Astrocyte of the hippocampus (primary cell): ENCODE measurements at places on chromosomes 12 and 14.
A peak's percentile ranks its signal among the peaks of the same experiment; 100 is the strongest.

GRCh38 chr14:71180397-71180796 lies 273.1 kb downstream of the PCNX1 start:
- DNase-seq: no peak

- no peak for DNase-seq
Measured at GRCh38 chr12:70966046-70966445, 45.5 kb upstream of the PTPRR start.

DNA sequence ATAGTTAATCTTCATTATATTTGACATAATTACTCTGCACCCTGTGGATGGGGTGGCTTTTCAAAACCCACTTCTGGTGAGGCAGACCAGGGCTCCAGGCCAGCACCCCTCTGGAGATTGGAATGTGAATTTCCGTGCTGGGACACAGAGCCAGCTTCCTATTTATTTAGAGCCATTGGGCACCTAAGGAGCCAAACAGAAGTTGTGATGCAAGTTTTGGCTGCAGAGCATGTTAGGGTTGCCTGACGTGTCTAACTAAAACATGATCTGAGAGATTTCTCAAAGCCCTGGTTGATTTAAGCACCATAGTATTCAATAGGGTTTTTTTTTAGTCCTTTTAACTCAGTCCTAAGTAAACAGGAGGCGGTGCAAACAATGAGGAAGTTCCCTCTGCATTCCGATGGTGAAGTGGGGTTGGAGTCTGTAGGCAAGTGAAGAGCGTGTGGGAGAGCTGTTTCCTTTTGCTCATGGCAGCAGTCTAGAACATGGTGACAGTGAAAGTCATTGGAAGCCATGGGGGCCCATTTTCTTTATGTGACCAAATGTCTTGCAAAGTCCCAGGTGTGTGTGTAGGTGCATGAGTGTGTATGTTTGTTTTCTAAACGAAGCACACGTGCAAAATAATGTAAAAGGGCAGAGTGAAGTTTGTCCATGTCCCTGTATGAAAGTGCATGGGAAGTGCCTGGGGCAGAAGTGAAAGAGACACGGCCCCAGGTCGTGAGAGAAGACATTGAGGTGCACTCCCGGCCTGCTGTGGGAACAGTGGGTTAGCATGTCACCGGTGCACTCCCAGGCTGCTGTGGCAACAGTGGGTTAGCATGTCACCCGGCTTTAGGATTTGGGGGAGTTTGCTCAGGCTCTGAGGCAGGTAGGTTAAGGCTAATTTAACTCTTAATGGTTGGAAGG lies 117.7 kb downstream of the PRKCH start:
- DNase-seq: peak; percentile 89

GRCh38 chr12:130520784-130521183 lies 183.1 kb downstream of the PIWIL1 start:
- DNase-seq: no peak

GRCh38 chr12:77751939-77752338 lies 78.8 kb upstream of the NAV3 start:
- DNase-seq: peak; percentile 27

GRCh38 chr12:130879781-130880389 lies 8.0 kb downstream of the RAN start:
- DNase-seq: no peak

DNA sequence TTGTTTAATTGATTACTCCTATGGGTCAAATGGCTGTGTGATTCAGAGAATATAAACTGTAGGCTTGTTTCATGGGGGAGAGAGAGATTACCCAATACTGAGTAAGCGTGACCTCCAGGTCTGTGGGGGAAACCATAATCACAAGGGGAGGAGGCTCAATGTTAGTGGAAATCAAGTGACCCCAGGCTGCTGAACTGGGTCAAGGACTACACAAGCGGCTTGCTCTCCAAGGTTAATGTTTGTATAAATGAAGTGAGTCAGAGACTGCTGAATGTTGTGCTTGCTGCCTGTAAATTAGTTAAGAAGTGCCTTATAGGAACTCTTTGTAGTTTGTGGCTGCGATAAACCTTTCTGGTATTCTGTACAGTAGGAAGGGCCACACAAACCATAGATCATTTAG lies 479.7 kb downstream of the AACS start:
- no peak for DNase-seq

DNA sequence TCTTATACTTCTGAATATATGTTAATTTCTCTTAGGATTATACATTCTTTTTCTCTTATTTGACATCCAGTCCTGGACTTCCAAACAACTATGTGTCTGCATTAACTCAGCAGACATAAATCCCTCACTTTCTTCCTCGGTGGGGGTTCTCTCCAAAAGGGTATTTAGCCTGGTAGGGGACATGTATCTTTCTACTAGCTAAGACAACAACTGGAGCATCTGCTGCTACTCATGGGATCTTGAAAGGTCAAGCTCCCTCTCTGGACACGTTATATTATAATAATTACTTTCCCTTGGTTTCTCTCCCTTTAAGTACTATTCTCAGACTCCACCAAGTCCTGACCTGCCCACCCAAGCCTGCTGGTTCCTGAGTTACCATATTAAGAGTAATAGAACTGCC lies 983.7 kb upstream of the FLRT2 start:
- DNase-seq: no peak

DNA sequence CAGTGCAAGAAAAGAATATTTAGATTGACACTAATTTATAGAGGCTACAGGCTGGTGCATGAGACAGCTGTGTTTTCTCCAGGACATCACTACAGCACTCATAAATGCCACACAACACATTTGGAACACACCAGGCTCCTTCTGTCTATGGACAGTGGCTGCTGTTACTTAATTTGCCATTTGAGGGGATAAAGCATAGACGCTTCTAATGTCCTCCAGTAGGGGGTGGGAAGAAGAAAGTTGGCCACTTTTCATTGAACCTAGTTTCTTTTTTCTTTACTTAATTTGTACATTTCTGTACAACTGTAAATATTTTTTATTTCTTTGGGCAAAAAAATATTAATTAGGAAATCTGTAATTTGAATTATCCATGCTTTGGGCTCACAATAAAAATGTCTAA lies 12.4 kb upstream of the RTN1 start:
- DNase-seq: no peak

DNA sequence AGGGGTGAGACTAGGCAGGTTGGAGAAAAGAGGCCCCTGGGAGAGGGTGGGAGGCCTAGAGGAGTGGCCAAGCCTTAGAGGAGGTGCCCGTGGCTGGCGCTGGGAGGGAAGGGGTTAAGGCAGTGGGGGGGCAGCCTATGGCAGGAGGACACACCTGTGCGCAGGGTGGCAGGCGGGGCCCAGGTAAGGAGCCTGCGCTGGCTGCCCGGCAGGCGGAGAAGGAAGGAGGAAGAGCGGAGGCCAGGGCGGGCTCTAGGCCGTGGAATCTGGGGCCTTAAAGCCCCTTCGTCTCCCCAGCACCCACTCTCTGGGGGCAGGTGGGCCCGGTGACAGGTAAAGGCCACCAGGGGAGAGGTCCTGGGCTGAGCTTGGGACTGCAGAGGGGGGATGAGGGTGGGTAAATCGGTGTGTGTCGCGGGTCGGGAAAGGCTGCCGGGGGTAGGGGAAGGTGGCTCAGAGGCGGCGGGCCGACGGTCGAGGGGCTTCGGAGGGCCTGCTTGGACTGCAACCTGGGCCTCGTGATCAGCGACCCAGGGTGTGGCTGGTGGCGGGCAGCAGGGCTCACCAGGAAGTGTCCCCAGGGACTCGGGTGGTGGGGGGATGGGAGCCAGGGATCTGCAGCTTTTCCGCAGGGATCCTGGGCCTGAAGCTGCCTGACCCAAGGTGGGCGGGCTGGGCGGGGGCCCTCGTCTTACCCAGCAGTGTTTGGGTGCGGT lies 7.3 kb downstream of the PHB2 start:
- no peak for DNase-seq

GRCh38 chr12:124527861-124528561 lies 39.4 kb downstream of the NCOR2 start:
- DNase-seq: peak; percentile 53

DNA sequence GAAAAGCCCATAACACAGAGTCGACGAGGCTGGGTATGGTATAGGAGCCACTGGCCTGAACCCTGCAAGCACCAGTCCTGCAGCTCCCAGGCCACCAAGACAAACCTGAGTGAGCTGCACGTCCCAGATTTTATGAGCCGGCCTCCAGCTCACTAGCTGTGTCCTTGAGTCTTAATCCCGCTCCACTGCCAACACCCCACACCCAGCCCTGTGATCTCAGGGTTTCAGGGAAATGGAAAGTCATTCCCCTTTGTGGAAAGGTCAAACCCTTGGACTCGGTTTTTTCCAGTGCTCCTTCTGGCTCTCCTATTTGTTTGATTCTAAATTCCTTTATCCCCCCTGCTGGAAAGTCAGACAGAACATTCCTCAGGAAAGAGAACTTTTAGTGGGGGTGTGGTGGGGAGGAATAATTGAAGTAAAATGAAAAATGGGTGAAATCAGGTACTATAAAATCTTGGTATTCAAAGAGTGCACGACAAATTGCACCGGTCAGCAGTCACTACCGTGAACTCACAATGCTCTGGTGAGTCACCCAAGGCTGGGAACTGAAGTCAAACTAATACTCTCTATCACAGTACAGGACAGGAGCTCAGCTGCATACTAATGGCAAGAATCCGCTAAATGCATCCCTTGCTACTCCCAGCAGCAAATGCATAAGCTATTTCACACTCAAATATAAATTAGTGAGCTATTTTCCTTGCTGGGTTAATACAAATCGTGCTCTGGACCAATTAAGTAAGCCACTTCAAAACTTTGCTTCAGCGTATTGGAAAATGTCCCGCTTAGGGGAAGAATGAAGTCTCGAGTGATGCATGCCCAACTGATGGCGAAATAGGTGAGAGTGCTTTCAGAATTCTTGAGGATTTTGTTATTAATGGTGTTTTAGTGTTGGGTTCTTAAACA lies 9.0 kb downstream of the PITPNM2 start:
- peak; percentile 91 for DNase-seq

- peak; percentile 11 for DNase-seq
Measured at GRCh38 chr12:77830583-77831351, at the start of gene NAV3. Gene NAV3 (plus strand): TSS chr12:77830894. CDS start chr12:77831462, 568 bp downstream.

- DNase-seq: no peak
Measured at GRCh38 chr14:72518809-72519377, 375.0 kb downstream of the DPF3 start.

GRCh38 chr12:65612440-65612839 lies 211.8 kb upstream of the HMGA2 start:
- peak; percentile 30 for DNase-seq

GRCh38 chr14:104638190-104638589 lies 33.6 kb upstream of the TMEM179 start:
- no peak for DNase-seq

DNA sequence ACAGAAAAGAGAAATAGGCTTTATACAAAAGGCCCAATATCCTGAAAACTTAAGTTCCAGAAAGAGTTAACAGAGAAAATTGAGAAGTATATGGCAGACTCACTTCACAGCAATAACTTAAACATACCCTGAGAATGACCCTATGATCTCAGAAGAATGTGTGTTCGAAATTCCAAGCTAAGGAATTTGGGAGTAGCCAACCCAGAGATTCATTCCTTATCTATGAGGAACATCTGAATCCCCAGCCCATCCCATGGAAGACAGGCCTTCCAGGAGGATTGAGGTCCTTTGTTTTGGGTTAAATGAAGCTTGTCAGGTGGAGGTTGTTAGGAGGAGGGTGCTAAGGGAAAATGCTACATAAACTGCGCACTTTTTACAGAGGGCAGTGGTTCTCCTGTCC lies 7.5 kb upstream of the SAV1 start:
- no peak for DNase-seq

GRCh38 chr12:29223426-29223825 lies 74.3 kb downstream of the FAR2 start:
- DNase-seq: no peak

GRCh38 chr12:50589650-50590435 lies 85.1 kb downstream of the DIP2B start:
- peak; percentile 40 for DNase-seq

DNA sequence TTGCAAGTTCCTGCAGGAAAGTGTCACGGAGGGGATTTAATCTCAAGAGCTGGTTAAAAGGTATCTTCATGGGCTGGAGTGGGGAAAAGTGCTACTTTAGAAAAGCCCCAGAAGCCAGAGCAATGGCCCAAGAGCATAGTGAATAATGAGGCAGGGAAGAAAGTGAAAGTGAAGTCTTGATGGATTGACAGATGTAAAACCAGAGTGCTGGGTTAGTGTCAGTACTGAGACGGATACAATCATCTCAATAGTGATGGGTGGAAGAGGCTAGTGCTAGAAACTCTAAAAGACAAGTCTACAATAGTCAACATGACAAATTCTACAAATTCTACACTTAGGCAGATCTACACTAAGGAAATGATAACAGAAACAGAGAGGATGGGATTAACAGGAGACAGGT lies 68.1 kb downstream of the CIT start:
- no peak for DNase-seq

DNA sequence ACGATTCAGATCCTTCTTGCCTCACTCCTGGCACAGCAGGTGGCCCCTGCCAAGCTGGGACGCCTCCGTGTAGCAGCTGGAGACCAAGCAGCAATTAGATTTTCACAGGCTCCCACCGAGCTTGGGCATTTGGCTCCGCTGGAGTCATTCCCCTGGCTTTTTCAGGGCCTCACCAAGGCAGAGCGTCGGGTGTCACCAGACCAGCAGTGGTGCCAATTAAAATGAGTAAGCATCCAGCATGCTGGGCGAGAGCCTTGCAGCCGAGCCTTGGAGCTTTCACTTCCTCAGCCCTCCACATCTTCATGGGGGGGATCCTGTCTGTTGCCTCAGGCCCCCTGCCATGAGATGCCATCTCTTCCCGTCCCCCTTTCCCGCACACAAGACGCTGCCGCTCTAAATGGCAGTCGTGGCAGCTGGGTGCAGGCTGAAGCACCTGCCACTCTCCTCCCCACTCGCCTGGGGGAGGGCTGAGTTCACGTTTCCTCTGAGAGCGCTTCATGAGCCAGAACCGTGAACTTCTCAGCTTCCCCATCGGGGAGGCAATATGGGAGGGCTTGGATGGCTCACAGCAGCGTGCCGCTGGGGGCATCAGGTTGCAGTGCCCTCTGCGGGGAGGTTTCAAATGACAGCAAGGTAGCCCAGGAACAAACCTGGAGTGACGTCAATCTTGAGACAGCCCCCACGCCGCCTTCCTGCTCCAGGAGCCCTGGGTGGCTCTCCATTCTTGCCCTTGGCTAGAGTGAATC lies 11.7 kb downstream of the TPCN1 start:
- DNase-seq: peak; percentile 91

GRCh38 chr12:128657378-128657777 lies 166.4 kb downstream of the SLC15A4 start:
- no peak for DNase-seq

GRCh38 chr12:6703631-6704030 lies 3.0 kb upstream of the PIANP start:
- no peak for DNase-seq

- no peak for DNase-seq
Measured at GRCh38 chr12:32418903-32419519, 19.7 kb downstream of the FGD4 start.
